ENCODE measurements at places on chromosomes 11 and 22.

GRCh38 chr11:46837860-46838259 is 8.2 kb downstream of the CKAP5 start:
- no peak for DNase-seq

DNA sequence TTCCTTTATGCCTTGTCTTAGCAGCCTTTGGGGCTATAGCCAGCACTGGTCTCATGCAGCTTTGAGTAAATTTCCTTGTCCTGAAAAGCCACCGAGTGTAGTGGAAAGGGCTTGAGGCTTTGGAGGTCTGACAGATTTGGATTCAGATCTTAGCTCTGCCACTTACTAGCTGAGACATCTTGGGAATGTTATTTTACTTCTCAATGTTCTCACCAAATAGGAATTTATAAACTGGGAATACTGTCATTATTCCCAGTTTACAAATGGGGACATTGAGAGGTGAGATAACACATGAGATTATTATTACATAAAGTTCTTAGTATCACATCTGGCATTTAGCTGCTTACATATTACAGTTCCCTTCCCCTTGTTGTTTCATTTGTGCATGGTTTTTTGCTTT is 95.5 kb downstream of the COMMD9 start:
- no peak for DNase-seq

DNA sequence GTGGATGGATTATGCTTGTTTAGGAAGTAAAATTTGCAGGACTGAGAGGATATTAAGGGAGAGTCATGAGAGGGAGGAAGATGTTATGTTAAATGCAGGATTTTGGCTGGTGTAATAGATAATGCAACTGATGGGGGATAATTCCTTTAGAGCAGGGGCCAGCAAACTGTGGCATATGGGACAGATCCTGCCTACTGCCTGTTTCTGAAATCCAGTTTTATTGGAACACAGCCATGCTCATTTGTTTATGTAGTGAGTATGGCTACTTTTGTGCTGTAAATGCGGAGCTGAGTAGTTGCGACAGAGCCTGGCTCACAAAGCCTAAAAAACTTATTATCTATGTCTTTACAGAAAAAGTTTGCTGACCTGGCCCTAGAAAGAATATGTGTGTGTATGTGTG is 66.6 kb upstream of the MPPED2 start:
- DNase-seq, result no peak

- no peak for DNase-seq
These were observed 167.3 kb downstream of the NTM start for GRCh38 chr11:131537748-131538147.

DNA sequence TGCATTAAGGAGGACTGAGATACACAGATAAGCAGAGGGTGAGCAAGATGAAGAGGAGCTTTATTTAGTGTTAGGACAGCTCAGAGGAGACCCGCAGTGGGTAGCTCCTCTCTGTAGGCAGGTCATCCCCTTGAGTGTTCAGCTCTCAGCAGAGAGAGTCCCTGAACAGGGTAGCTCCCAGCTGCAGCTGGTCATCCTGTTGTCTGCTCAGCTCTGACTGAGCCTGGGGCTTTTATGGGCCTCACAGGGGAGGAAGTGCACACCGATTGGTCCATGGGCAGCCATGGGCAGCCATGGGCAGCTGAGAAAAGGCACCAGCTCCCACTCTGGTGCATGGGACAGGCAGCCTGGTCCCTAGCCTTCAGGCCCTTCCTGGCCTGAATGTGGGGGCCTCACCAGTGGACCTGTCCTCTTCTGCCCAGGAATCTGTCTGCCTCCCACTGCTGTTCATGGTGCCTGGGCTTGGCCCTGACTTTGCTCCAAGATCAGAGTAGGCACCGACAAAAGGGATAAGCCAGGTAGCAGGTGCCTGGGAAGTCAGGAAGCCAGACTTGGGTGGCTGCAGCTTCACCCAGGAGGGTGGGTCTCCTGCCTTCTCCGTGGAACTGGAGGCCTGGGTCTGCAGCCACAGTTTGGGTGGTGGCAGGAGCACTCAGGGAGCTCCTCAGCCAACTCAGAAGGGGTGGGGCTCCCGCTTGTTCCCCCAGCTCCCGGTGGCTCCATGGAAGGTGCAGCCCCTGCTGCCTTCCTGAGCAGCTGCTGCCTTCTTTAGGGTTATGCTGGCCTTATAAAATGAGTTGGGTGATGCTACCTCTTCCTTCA is 54.7 kb downstream of the MYEOV start:
- DNase-seq, result no peak

- no peak for DNase-seq
These were observed 56.4 kb downstream of the SNX19 start for GRCh38 chr11:130859886-130860285.

- DNase-seq, result no peak
These were observed 48.8 kb upstream of the PICALM start for GRCh38 chr11:86117712-86118063.

- DNase-seq, result no peak
These were observed 280.4 kb upstream of the CNTN5 start for GRCh38 chr11:98740321-98740720.

DNA sequence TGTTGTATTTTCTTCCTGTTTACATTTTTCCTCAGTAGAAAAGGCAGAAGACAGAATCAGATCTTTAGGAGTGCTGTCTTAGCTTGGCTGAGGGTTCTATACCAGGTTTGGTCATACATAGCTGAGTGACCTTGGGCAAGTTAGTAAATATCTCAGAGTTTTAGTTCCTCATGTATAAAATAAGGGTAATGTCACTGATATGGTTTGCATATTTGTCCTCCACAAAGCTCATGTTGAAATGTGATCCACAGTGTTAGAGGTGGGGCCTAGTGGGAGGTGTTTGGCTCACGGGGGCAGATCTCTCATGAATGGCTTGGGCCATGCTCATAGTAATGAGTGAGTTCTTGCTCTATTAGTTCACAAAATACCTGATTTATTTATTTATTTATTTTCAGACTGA is 7.5 kb upstream of the HTR3A start:
- no peak for DNase-seq

GRCh38 chr11:2789331-2789730 is 89.5 kb upstream of the KCNQ1OT1 start:
- no peak for DNase-seq

- DNase-seq, result no peak
These were observed 63.7 kb upstream of the PARVG start for GRCh38 chr22:44116755-44117684.

DNA sequence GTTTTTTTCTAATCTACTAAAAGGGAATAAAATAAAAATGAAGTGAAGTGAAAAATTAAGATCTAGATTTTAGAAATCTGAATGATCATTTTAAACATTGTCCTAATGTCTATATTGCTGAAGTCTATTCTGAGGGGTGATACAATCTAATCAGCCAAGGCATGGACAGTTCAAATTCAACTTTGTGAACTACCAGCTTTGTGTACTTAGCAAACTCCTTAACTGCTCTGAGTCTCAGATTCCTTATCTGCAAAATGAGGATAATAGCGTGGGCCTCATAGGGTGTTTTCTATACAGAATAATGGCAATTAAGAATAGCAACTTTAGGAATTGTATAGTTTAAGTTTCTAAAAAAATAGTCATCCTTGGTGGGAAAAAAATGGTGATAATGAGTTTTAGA is 31.4 kb downstream of the FAR1 start:
- DNase-seq, result no peak

GRCh38 chr11:132490978-132491377 is 1041.3 kb downstream of the OPCML start:
- no peak for DNase-seq

GRCh38 chr22:41314821-41315220 is 13.5 kb downstream of the ZC3H7B start:
- no peak for DNase-seq

DNA sequence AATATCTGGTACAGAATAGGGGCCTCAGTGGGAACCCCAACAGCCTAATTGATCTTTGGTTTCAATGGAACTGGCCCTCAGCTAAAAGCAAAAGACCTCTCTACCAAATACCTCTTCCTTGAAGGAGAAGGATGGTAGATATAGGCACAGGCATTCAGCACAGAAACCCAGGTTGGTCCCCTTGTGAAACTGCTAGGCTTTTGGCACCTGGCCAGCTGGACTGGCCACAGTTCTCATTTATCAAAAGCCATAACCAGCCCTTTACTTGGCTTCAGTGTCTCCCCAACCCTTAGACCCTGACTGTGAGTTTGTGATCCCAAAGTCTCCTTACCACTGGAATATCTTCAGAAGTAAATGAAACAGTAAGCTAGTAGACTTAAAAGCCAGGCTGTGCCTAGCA is 152.9 kb downstream of the TENM4 start:
- no peak for DNase-seq

GRCh38 chr11:47108214-47108613 is 68.5 kb downstream of the ARFGAP2 start:
- DNase-seq, result no peak

DNA sequence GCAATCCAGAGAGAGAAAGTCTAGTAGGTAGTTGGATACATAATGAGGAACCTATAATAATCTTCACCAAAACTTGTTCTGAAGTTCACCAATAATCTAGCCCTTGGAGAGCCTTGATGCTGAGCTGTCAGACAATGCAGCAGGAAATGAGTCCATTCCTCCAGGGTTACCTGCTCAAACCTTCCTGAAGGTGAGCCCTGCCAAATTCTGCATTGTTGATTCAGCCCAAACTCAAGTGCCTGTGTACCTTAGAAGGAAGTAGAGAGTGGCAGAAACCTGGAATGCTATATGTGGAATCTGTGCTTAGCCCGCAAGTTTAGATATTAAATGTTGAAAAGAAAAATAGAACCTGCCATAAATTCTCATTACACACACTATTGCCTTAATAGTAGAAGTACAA is 77.4 kb upstream of the SPON1 start:
- DNase-seq, result no peak

DNA sequence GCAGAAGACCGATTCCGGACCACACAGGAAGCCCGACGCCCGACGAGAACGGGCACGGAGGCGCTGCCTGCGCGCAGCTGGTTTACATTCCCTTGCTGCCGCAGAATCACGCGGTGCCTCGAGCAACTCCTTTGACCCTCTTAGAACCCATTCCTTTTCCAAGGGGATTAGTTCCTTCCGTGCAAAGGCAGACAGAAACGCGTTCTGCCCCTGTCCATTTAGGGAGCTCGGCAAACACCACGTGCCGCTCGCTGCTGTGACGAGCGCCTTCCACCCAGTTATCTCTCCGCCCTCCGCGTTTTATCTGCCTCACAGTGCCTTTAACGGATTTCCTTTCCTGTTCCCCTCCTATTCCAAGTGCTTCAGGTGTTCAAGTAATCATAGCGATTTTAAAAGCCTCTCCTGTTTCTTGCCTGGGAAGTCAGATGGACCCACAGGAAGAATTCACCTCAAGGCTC is 24.1 kb upstream of the MICAL3 start:
- no peak for DNase-seq
